Nasal cavity respiratory epithelium epithelial cell of viscerocranial mucosa (primary cell): ENCODE measurements at places on chromosomes 2 and 18. TPM values are rescaled to one million over a fixed set of nuclear protein-coding genes. Genes with fewer than 3 reads are reported as not detected.

FAM228A gene
- total RNA-seq, result under 0.01 TPM in 1 of 2 replicates, not detected in the other

PID1 gene
- 3.3 and 3.8 TPM in 2 replicates for total RNA-seq

ITSN2 gene
- 37.9 and 42.0 TPM in 2 replicates for total RNA-seq

SCYGR4 gene
- not detected in 2 replicates for total RNA-seq

VIL1 gene
- under 0.01 TPM in 1 of 2 replicates, not detected in the other for total RNA-seq

PSTPIP2 gene
- 9.6 and 18.9 TPM in 2 replicates for total RNA-seq

SAP130 gene
- total RNA-seq, result 3.8 and 7.1 TPM in 2 replicates

KCNE4 gene
- 0.14 TPM in 1 of 2 replicates, not detected in the other for total RNA-seq

RUFY4 gene
- total RNA-seq, result not detected in 2 replicates

RAX gene
- not detected in 2 replicates for total RNA-seq

CLEC4F gene
- not detected in 2 replicates for total RNA-seq

ABHD1 gene
- total RNA-seq, result not detected in 2 replicates

LHCGR gene
- total RNA-seq, result not detected in 2 replicates

PRSS56 gene
- not detected in 2 replicates for total RNA-seq

APOB gene
- total RNA-seq, result under 0.01 TPM in 2 replicates

SLC19A3 gene
- under 0.01 and 0.36 TPM in 2 replicates for total RNA-seq

LCT gene
- 0.07 TPM in 1 of 2 replicates, not detected in the other for total RNA-seq

PJVK gene
- 2.4 and 3.2 TPM in 2 replicates for total RNA-seq

GAL3ST2 gene
- 0.36 TPM in 1 of 2 replicates, not detected in the other for total RNA-seq

PLB1 gene
- total RNA-seq, result 0.34 and 1.6 TPM in 2 replicates

CAPN14 gene
- total RNA-seq, result 1.4 and 6.1 TPM in 2 replicates

RND3 gene
- 354 and 1,220 TPM in 2 replicates for total RNA-seq

SPC25 gene
- not detected in 2 replicates for total RNA-seq

SCTR gene
- total RNA-seq, result not detected in 2 replicates

STON1 gene
- total RNA-seq, result 0.34 and 0.50 TPM in 2 replicates

CDKL4 gene
- total RNA-seq, result 0.34 and 0.57 TPM in 2 replicates

ERFE gene
- total RNA-seq, result 3.2 and 3.8 TPM in 2 replicates

MYOM1 gene
- total RNA-seq, result 0.68 and 0.85 TPM in 2 replicates

PPP4R1 gene
- 201 and 299 TPM in 2 replicates for total RNA-seq

CD28 gene
- total RNA-seq, result not detected in 2 replicates

RGPD3 gene
- 0.34 and 0.43 TPM in 2 replicates for total RNA-seq

ADD2 gene
- total RNA-seq, result under 0.01 TPM in 1 of 2 replicates, not detected in the other

SLC4A3 gene
- total RNA-seq, result 1.7 and 6.9 TPM in 2 replicates

GALNT14 gene
- 16.4 and 22.5 TPM in 2 replicates for total RNA-seq

ALK gene
- total RNA-seq, result 0.14 TPM in 1 of 2 replicates, not detected in the other

PLCD4 gene
- total RNA-seq, result 0.71 and 1.0 TPM in 2 replicates

ITGB6 gene
- total RNA-seq, result 25.6 and 414 TPM in 2 replicates

MAB21L4 gene
- total RNA-seq, result 1.4 and 5.9 TPM in 2 replicates

FRZB gene
- under 0.01 TPM in 2 replicates for total RNA-seq

LYPD1 gene
- total RNA-seq, result 0.14 TPM in 1 of 2 replicates, not detected in the other

RAD51AP2 gene
- total RNA-seq, result 0.34 and 0.57 TPM in 2 replicates

CCDC74B gene
- 0.34 and 1.00 TPM in 2 replicates for total RNA-seq

NOL4 gene
- total RNA-seq, result not detected in 2 replicates

CYP27C1 gene
- total RNA-seq, result 0.34 and 0.36 TPM in 2 replicates

NT5C1B gene
- not detected in 2 replicates for total RNA-seq

LRATD1 gene
- 25.7 and 27.0 TPM in 2 replicates for total RNA-seq

AQP12B gene
- not detected in 2 replicates for total RNA-seq
